ENCODE measurements at places on chromosomes 7 and 10.

DNA sequence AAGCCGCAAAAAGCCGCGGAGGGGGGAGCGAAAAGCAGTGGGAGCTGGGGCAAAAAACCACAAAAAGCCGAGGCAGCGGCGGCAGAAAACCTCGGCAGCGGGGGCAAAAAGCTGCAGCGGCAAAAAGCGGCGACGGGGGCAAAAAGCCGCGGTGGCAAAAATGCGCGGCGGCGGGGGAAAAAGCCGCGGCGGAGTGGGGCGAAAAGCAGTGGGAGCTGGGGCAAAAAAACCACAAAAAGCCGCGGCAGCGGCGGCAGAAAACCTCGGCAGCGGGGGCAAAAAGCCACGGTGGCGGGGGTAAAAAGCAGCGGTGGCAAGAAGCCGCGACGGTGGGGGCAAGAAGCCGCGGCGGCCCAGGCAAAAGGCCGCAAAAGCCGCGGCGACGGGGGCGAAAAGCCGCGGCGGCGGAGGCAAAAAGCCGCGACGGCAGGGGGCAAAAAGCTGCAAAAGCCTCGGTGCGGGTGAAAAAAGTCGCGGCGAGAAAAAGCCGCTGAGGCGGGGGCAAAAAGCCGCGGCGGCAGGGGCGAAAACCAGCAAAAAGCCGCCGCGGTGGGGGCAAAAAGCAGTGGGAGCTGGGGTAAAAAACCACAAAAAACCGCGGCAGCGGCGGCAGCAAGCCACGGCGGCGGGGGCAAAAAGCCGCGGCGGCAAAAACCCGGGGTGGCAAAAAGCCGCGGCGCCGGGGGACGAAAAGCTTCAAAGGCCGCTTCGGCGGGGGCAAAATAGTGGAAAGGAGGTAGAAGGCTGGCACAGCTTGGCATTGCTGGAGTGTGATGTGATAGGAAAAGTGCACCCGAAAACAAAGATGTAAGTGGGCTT lies 135.9 kb downstream of the ZNF92 start:
- no peak for DNase-seq

DNA sequence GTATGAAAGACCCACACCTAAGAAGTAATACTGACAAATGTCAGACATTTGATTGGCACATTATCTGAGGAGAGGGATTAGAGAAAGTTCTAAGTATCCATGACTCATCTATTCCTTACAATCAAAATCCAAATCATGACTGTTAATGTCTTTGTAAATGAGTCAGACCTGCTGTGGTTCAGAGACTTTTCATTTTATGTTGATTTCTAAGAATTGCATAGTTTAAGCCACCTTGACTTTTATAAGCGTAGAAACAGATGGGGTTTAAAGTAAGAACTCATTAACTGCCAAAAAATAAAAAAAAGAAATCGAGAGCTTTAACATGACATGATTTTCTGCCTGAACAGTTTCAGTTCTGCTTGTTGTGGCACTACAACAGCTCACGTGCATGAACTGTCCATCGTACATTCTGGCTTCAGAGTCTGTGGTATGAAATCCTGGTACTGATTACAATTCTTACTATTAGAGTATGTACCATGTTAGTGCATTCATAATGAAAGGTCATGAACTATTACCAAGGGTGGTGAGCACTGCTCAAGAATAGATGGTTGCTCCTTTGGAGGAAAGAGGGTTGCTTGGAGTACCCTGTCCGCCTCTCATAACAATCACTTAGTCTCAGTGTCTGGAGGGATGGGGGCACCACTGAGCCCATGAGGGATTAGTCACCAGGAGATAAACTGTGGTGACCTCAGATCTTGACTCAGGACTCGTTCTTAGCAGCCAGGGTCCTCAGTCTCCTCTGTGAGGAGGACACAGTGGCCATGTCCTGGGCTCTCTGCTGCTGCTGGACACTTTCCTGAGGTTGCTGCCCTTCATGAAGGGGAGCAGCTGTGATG lies 42.2 kb downstream of the ACSM6 start:
- DNase-seq = no peak

DNA sequence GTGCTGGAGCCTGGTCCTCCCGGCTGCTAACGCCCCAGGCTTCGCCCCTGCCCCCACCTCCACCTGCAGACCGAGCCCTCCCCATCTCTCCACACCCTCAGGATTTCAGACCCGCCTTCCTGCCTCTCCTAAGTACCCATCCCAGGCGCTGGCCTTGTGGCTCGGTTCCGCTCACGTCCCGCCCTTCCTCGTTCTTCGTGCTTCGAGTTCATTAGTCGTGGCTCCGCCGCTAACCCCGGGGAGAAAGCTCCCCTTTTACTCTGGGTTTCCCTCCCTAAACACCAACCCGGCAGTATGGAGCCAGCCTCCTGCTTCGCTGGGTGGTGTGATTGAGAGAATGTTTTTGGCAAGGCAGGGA lies 11.2 kb downstream of the EMX2 start:
- DNase-seq = no peak

DNA sequence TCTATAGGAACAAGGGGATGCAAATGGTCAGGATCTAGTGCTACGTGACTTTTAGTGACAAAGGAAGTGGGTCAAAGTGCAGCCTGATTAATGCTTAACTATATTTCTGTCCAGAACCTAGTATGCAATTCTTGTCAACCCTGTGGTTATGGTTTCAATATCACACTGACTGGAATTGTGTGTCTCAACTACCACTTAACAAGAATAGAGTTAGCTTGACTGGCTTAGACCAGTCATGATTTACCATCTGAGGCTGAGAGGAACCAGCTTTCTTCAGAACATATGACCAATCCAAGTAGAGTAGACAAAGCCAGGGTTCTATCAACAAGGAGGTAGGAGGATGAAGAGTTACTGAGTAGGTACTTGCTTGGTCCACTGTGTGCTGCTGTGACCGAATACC lies 54.4 kb downstream of the MYPN start:
- no peak for DNase-seq

DNA sequence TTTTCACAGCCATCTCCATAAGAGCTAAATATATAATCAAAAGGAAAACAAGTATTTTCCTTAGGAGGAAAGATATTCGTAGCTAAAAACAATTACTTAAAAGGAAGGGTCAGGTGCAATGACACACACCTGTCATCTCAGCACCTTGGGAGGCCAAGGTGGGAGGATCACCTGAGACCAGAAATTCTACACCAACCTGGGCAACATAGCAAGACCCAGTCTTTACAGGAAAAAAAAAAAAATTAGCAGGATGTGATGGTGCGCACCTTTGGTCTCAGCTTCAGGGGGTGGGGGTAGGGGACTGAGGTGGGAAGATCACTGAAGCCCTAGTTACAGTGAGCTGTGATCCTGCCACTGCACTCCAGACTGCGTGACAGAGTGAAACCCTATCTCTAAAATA lies 11.9 kb downstream of the TNPO3 start:
- no peak for DNase-seq

DNA sequence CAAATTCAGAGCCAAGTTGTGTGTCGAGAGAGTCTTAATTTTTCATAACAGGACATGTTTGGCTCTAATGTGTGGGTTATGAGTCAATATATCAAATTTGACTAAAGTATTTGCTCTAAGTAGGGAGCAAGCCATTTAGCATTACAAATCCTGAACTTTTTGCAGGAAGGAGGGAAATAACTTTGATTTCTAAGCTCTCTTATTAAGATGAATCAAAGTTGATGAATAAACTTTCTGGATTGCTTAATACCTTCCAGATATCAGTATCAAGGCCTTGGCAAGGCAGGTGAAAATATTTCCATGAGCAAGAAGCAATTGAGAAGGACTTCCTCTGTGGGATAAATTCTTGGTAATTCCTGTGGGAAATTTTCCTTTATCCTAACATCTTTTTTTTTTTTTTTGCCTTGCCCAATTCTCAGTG lies 258.8 kb downstream of the AHR start:
- no peak for DNase-seq

GRCh38 chr7:87316097-87316700 lies 29.3 kb upstream of the CROT start:
- DNase-seq = no peak

DNA sequence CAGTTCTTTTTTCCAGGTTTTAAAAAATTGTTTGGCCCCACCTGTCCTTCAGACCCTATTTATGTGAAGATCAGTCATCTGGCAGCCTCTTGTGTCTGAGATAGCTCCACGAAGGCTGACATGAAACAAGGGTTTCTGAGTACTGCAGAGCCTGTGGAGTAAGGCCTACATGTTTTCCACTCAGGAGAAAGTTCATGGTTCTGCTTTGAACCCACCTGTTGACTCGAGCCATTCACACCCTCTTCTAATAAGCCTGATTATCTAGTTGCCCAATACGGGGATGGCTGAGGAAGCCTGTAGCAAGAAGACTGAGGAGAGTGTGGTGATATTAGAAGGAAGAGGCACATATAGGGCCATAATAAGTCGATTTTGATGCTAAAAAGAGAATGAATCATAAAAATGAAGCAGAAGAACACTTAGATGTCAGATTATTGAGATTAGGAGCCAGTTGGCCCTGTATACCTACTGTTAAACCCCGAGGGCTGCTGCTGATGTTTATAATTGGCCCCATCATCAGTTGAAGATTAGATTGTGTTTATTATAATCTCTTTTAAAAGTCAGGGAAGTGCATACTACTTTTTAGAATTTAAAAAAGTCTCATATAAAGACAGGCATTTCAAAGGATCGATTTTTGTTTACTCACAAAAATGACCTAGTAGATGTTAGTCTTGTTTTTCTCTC lies 109.4 kb downstream of the CDK14 start:
- DNase-seq = no peak

DNA sequence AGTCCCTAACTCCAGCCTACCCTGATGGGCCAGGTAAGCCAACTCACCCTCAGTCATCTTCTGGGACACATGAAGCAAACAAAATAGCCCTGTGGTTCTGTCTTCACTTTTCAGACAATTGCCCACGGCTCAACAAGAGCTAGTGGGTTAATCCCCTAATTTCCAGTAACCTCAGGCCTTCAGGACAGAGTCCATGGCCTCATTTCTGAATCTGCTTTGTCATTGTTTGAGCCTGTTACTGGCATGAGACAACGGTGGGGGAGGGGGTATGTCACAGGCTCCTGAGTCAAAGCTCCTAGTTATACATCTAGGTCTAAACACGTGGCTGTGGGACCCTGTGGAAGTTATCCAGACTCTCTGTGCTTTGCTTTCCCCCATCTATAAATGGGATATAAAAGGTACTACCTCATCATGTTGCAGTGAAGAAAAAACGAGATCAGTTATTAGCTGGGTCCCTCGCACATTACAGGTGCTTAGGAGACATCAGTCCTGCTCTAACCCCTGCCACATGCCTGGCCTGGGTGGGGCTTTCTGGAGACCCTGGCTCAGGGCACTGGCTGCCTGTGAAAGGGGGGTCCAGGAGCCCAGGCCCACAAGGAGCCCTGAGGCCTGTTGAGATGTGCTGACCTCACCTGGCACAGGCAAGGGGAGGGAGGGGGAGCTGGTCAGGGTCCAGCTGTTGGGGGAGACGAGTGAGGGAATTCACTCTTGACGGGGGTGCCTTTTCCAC lies 16.5 kb downstream of the MAT1A start:
- no peak for DNase-seq

Data from HEK293T (cell line).